ENCODE measurements at places on chromosomes 5 and 9.

DNA sequence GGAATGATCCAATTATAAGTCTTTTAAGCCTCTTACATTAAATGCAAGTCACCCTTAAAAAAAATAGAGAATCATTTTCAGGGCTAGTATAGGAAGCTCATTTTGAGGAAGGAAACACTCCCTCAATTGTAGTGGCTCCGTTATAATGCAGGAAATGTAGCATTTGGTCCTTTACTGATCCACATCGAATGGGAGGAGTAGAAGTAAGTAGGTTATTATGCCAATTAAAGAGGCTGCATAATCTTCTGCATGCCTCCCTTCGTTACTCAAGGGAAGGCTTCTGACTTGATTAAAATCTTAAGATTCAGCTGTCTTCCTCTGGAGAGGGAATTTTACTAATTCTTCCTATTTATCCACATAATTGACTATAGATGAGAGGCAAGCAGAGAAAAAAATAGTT lies 579.2 kb upstream of the COX7C start:
- no peak for DNase-seq

DNA sequence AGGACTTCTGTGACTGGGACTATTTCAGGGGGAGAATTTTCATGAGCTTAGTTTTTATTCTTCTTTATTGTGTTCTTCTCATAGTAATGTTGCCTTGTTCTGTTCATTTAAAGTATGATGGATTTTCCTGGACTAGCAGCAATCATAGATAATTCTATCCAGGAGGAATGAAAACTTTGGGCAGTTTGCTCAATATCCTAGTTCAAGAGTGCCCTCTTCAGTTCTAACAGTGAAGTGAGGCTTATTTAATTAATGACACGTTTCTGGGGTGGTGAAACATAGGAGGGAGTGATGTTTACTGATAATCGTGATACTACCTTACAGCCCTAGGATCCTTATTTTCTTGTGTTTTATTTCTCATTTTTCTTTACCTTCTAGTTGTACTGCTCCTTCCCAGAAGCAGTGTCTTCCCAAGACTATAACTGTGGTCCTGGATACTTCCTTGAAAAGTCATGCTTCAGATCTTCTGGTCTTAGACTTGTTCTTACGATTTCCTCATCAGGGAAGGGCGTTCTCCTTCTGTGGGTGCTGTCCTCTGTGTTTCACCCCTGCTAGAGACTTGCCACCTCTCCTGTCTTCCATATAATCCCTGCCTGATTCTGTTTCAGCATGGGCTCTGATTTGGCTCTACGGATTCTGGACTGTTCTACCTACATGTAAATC lies 57.4 kb downstream of the CFAP95 start:
- DNase-seq, result peak; percentile 22

DNA sequence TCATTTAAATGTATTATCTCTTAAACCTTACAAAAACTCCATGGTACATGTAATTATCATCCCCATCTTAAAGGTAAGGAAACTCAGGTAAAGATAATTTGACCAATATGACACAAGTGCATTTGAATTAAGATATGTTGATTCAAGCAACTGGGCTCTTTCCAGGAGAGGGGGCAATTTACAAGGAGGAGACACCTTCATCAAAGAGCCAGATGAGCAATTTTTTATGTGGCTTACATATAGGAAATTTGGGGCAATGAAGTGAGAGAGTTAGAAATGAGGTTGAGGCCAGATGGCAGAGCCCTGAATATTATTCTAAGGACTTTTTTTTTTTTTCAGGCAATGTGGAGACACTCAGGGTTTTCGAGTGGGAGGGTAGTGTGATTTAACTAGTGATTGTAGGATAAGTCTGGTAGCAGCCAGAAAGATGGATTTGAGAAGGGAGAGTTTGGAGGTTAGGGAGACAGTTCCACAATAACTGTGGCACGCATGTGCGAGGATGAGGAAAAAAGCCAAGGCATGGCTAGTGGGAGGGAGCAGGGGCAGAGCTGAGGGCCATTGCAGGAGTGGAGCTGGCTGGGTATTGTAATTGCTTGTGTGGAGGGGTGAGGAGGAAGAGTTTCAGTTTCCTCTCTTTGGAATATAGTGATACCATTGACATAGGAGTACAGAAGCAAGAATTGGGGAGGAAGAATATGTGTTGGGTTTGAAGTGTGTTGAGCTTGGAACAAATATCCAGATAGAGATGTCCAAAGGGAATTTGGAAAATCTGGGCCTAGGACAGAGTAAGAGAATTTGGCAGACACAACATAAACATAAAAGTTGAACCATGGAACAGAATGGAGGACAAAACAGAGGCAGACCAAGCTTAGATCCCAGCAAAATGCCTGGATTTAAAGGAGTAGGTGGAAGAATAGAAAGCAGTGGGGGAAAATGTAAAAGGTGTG lies 72.0 kb downstream of the ACTBL2 start:
- DNase-seq, result no peak

GRCh38 chr9:136840877-136841645 lies 1.2 kb upstream of the AJM1 start:
- no peak for DNase-seq

- DNase-seq, result no peak
These were observed 249.7 kb upstream of the IRX4 start for GRCh38 chr5:2132497-2132847.

GRCh38 chr9:7811677-7812076 lies 12.1 kb upstream of the DMAC1 start:
- DNase-seq, result no peak

Measured in HCT116 (cell line).